ENCODE measurements at places on chromosomes 11 and 22.

GRCh38 chr22:33337524-33337923 lies 279.3 kb upstream of the SYN3 start:
- no peak for DNase-seq

GRCh38 chr22:25134451-25134850 lies 65.2 kb upstream of the CRYBB3 start:
- DNase-seq: no peak

DNA sequence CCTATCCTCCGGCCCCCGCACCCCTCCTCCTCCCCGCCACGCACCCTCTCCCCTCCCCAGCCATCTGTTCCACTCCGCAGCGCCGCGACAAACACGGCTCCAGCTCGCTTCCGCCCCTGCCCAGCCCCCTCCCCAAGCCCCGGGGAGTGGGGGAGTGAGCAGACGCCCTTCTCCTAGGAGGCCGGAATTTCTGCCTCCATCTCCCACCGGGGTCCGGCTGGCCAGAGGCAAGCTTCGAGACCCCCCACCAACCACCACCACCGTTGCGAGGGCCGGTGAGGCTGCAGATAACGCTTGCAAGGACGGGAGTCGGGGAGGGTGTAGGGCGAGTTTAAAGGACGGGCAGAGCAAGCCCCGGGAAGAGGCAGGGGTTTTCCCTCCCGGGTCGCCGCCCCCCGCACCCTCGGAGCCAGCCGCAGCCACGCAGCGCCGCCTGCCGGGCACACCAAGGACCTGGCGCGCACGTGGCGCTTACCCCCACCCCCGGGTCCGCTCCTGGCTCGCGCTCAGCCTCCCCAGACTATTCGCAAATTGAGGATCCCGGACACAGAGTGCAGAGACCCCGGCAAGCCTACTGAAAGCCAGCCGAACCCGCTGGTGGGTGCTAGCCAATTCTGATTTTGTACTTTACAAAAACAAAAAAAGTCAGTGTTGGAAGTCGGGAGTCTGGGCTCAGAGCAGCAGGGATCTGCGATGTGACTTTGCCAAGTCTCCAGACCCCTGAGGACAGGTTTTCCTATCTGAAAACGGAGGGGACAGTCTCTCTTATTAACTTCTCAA lies 22.6 kb downstream of the RTN4RL2 start:
- peak; percentile 80 for DNase-seq

- DNase-seq: no peak
Measured at GRCh38 chr11:31997955-31998354, 92.9 kb upstream of the RCN1 start.

GRCh38 chr22:27760474-27760873 lies 41.1 kb downstream of the MN1 start:
- DNase-seq: no peak

GRCh38 chr22:50711446-50712340 lies 26.3 kb upstream of the ACR start:
- no peak for DNase-seq
